ENCODE measurements at places on chromosomes 2 and 18. TPM values are rescaled to one million over a fixed set of nuclear protein-coding genes. Genes with fewer than 3 reads are reported as not detected.
A peak's percentile ranks its signal among the peaks of the same experiment; 100 is the strongest.

- no peaks in the 10 kb centered on the region for H3K27me3 ChIP-seq
- peak; percentile 33 for DNase-seq
- H3K27ac ChIP-seq = no peak overlapping the region
- H3K4me1 ChIP-seq = no peaks in the 10 kb centered on the region
- H3K4me3 ChIP-seq = no peak overlapping the region
Observed at GRCh38 chr2:216775043-216775453, 79.7 kb upstream of the IGFBP5 start.

- no peak overlapping the region for H3K4me3 ChIP-seq
- H3K27ac ChIP-seq = no peak overlapping the region
- DNase-seq = no peak
- no peaks in the 10 kb centered on the region for H3K36me3 ChIP-seq
Observed at GRCh38 chr18:79632765-79633164, 46.8 kb upstream of the CTDP1 start.

DNA sequence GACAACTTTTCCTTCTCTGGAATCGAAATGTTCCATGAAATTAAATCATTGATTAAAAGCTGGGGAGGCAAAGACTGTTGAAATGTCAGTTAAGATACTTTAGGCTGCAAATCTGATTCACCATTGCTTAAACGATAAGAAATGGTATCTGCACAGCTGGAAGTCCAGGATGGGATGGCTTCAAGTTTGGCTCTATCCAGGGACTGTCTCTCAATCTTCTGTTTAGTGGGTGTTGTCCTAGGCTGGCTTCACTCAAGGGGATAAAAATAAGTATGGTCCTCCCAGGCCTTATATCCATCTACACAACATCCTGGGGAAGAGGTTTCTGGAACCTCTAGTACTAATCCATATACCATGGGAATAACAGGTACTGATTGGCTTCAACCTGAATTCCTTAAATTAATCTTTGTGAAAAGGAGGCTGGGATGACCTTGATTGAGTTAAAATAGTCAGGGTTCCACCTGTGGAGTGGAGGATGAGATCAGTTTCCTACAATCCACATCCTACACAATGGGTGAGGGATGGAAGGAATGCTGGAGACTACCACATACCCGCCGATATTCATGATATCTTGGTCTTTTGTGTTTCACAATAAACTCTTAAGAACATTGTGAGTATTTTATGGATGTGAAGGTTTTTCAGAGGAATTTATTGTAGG is 156.0 kb upstream of the L3MBTL4 start:
- H3K27me3 ChIP-seq = no peaks in the 10 kb centered on the region
- no peak for DNase-seq
- no peaks in the 10 kb centered on the region for H3K4me1 ChIP-seq
- no peaks in the 10 kb centered on the region for H3K36me3 ChIP-seq
- no peak overlapping the region for H3K4me3 ChIP-seq

GRCh38 chr2:105787376-105788318 is 42.9 kb downstream of the NCK2 start:
- no peaks in the 10 kb centered on the region for H3K36me3 ChIP-seq
- H3K4me1 ChIP-seq = peaks cover 12% of the 10 kb centered on the region
- H3K27me3 ChIP-seq = no peaks in the 10 kb centered on the region
- H3K27ac ChIP-seq = no peak overlapping the region
- H3K4me3 ChIP-seq = no peak overlapping the region

Gene ING5
- polyA plus RNA-seq = 42.8 TPM

Gene PLCD4
- polyA plus RNA-seq = 1.1 TPM

All from pancreas (tissue), 10 donors.